ENCODE measurements at places on chromosomes 3 and 15.

DNA sequence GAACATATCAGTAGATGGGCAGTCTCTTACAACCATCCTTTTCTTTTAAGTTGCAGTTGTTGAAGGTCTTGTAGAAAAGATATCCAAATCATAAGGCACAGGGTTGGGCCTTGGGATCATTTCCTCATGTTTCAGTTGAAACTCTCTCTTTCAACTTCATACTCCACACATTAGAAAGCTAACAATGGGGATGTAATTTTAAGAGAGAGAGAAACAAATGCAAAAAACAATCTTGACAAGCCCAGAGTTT, 747.9 kb downstream of the ROBO1 start:
- DNase-seq, result no peak

DNA sequence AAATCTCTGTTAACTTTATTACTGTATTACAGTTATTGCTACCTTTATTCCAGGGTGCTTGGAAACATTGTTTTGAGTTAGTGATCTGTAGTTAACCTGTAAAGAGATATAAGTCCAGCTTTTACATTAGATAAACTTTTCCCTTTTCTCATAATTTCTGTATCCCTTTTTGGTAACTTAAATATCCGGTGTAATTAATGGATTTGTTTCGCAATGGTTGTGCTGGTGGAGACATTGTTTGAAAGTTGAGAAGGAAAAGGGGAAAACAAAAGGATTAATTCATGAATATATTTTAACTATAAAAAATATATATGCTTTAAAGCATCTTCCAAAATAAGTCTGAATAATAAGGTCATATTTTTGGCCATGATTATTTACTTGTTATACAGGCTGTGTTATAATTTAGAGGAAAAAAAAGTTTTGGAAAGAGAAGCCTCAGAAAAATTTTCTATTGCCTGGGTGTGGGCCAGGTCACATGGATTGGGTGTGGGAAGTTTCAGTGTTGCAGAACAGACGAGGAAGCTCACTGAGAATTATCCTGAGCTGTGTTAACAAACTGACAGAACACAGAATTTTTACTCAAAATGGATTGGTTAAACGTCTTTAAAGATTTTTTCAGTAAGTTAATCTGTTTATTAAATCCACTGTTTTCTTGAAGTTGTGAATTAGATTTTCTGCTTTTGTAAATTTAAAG, 27.7 kb upstream of the IL20RB start:
- no peak for DNase-seq

GRCh38 chr15:58284293-58284692, 146.1 kb downstream of the AQP9 start:
- DNase-seq, result no peak

DNA sequence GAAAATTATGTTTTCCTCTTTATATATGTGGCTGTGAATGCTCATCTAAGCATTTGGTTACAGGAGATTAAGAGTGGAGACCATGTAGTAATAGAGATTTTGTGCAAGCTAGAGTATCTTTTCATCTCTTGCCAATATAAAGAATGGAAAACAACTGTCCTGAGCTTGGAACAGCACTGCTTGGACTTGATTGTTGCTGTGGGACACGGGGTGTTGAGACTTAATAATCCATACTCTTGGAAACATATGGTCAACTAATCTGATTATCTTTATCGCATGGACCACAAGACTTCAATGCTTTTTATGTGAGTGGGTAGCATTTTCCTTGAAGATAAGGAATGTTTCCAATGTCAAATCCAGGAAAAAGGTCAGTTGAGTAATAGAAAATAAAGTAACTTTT, 806.3 kb downstream of the DIPK2A start:
- no peak for DNase-seq

DNA sequence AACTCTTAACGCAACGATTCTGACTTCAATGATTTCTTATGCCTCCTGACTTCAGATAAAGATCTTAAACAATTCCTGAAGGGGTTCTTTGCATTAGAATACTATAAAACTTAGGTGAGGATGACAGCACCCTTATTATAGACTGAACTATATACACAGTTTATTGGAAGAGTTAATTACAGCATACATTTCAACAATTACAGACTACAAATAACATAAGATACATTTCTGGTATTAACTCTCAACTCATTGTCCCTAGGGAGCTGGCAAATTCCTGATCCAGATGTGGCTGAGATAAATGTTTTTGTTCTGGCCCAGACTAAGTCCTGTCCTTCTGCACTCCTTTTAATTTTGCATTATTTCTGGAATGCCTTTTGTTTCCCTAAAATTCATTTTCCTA, 155.5 kb upstream of the TMC3 start:
- no peak for DNase-seq

DNA sequence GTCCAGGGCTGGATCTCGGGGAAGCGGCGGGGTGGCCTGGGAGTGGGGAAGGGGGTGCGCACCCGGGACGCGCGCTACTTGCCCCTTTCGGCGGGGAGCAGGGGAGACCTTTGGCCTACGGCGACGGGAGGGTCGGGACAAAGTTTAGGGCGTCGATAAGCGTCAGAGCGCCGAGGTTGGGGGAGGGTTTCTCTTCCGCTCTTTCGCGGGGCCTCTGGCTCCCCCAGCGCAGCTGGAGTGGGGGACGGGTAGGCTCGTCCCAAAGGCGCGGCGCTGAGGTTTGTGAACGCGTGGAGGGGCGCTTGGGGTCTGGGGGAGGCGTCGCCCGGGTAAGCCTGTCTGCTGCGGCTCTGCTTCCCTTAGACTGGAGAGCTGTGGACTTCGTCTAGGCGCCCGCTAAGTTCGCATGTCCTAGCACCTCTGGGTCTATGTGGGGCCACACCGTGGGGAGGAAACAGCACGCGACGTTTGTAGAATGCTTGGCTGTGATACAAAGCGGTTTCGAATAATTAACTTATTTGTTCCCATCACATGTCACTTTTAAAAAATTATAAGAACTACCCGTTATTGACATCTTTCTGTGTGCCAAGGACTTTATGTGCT, 527 bp downstream of the B2M start:
- DNase-seq, result no peak

GRCh38 chr3:144187531-144188210, 216.0 kb downstream of the DIPK2A start:
- no peak for DNase-seq

- no peak for DNase-seq
Observed at GRCh38 chr3:50299929-50300680, 900 bp upstream of the HYAL3 start.

GRCh38 chr15:40080104-40080503, 28.6 kb downstream of the BMF start:
- no peak for DNase-seq

- no peak for DNase-seq
Observed at GRCh38 chr3:141659821-141660613, 78.1 kb upstream of the RNF7 start.

- DNase-seq, result no peak
Observed at GRCh38 chr3:178059119-178059518, 477.1 kb upstream of the KCNMB2 start.

- no peak for DNase-seq
Observed at GRCh38 chr15:99097441-99098410, 7.2 kb upstream of the SYNM start.

DNA sequence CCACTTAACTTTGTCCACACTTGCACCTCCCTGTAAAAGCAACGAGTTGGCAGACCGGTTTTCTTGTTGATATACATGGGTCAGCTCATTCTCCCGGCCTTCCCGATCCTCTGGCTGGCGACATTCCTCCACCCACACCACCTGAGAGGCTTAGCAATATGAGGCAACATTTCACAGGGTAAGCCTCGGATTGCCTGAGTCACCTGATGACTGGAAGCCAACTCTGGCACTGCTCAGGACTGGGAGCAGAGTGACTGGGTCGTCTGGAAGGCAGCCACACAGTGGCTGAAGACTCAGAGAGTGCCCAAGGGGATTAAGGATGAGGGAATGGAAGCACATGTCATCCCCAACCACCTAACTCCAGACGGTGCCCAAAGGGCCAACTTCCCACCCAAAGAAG, 9.8 kb downstream of the HOMER2 start:
- DNase-seq, result no peak

- DNase-seq, result no peak
Observed at GRCh38 chr3:193620057-193620456, 27.0 kb downstream of the OPA1 start.

GRCh38 chr3:114214542-114215341, 22.6 kb downstream of the ZNF80 start:
- DNase-seq, result no peak

DNA sequence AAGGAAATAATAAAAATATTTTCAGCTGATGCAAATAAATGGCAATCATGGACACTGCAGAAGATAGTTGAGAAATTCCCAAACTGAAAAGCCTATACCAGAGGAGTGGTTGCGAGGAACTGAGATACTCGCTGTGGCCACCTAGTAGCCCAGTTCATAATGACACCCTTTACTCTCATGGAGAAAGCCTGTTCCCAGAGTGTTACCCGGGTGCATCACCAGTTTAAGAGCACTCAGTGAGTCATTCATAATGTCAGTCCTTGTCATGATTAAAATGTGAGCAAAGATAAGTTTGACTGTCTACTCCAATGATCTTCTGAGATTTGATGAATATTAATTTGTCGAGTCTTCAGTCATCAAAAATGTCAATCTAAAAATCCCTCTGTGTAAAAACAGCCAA, 138.4 kb upstream of the LRRC3B start:
- DNase-seq, result no peak

DNA sequence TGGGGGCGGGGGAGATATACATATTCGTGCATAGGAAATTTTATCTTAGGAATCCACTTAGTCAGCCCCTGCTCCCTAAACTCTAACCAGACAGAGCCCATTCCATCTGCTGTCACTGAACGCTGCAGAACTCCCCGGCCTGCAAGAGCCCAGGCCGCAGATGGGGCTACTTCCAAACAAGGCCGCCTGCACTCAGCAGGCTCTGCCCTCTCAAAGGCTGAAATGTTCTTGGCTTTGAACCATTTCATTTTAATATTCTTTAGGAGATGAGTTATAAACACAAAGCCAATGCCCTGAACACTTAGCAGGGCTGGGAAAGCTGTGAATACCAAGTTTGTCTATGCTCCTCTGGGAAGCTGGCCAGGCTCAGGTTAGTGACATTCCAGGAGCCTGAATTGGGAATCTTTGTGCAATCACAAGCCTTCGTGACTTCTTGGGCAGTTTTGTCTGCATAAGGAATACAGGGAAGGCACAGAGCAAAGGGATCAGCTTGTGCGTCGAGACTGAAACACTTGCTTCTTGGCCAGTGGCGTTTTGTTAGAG, 65.0 kb downstream of the SYNM start:
- no peak for DNase-seq

GRCh38 chr3:101979033-101979432, 129.7 kb downstream of the NFKBIZ start:
- DNase-seq, result no peak

- DNase-seq, result no peak
Observed at GRCh38 chr3:28243424-28244106, 2.1 kb downstream of the CMC1 start.

GRCh38 chr15:62997441-62997840, 45.1 kb upstream of the TPM1 start:
- no peak for DNase-seq

DNA sequence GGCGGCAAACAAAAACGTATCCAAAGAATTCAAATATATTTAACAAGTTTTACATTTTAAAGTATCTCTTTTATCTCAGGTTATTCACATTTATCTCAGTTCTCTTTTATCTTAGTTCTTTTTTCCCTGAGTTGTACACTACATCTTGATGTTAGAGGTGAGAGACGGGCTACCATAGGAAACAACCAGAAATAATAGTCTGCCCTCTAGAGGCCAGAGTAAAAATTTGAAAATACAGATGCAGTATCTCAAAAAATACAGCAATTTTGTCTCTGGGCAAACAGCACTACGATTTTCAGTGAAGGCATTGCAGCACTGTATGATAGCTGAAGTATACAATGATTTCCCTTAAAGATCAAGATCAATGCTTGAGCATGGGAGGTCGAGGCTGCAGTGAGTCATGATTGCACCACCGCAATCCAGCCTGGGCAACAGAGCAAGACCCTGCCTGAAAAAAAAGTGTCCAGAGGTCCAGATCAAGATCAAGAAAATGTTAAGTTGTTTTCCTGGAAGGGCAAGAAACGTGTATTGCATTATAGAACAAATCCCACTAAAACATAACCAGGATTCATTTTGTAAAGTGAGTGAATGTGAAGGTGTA, 82.6 kb upstream of the ATP11B start:
- DNase-seq, result peak; percentile 2

DNA sequence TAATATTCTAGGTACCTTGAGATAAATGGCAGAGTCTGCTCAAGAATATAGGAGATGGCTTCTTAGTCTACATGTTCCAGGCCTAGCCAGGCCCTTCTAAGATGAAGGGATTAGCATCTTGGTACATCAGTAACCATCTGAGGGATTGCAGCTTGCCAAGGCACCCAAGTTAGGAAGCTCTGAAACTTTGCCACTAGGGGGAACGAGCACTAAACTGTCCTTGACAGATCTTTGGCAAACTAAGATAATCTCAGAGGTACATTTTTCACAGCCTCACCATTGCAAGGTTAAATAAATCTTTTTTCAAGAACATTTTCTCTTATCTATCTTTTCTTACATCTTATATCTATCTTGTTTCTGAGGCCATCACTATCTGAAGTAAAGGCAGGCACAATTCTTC, 351.2 kb downstream of the RAP2B start:
- no peak for DNase-seq

DNA sequence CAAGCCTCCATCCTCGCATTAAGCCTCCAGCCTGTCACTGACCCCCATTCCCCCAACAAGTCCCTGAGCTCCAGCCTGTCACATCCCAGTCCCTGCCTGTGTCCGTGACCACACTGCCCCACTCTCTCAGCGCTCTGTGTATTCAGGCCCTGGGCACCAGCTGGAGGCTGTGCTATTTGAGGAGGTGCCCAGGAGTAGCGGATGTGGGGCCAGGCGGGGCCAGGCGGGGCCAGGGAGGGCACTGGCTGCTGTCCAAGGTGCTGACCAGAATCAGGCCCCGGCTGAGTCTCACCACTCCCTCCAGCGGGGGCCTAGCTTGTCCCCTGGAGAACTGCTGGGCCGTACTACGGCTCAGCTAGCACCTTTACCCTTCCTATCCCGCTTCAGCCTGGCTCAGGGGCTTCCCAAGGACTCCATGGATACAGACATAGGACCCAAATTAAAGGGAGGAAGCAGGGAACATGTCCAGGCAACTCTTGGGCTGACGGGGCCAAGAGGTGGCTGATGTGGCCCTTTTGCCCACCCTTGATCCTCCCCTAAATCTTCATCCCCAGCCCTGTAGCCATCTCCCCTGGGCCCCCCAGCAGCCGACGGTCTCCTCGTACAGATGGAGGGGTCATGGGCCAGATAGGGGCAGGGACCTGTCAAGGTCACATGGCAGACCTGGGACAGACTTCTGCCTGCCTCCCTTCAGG, 1.1 kb downstream of the HHATL start:
- no peak for DNase-seq

DNA sequence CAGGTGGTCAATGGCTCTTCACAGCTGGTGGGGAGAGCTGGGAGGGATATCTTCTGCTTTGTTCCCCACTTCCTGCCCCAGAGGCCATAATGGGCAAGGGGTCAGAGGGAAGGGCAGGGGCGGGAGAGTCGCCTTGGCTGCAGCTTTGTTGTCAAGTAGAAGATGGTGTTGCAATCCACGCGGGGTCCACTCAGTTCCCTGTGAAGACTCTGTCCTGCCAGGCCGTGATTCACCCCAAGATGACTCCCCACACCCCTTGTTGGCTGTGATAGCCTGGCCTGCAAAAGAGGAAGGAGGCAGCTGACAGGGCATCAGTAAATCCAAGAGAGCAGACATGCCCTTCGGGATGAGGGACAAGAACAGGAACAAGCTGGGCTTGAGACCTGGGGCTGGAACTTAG, 6.9 kb downstream of the GALNT15 start:
- DNase-seq, result no peak

Measured in NCI-H187 treated with DMSO at 0.1 percent for 48 hours (cell line).